ENCODE measurements at places on chromosomes 3 and 15.

DNA sequence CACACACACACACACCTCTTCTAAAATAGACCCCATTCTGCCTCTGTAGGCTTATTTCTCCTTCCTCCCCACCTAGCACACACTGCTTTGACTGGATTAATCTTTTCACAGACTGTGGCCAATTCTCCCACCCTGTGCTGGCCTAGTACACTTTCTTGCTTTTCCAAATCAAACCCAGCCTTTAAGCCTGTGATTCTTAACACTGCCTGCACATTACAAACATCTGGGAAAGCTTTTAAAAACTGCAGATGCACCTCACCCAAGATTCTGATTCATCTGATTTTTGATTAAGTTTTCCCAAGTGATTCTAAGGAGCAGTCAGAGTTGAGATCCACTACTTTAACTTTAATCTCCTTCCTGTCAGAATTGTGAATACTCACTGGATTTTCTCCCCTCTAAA, 12.8 kb downstream of the CSNK1G1 start:
- no peaks in the 10 kb centered on the region for H3K27me3 ChIP-seq
- no peak for DNase-seq
- H3K4me1 ChIP-seq: peaks cover 13% of the 10 kb centered on the region

DNA sequence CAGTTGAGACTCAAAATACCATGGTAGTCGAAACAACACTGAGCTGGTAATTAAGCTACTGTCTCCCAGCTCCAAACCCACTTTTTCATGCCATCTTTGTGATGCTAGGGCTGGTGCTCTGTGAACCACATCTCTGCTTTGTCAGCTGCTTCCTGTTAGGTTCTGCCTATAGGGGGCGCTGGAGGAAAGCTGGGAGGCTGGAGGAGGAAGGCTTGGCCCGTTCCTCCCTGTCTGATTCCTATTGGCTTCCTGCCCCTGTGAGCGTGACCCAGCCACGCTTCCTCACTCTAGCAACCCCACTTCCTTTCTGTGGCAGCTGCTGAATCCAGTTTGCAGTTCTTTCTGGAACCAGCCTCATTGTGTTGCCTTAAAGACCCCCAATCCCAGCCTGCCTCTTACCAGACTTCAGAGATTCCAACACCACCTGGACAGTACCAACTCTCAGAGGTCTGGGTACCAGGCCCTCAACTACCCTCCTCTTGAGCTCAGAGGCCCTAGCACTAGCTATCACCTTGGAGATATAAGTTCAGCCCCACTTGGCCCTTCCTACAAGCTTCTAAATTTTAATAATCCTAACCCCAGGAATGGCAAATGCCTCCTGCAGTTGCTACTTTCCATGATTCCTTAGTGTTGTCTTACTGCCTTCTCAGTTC, 120.9 kb downstream of the ERC2 start:
- no peak overlapping the region for H3K27ac ChIP-seq
- H3K27me3 ChIP-seq: peaks cover 17% of the 10 kb centered on the region
- peak; percentile 42 for DNase-seq
- no peak overlapping the region for H3K4me3 ChIP-seq
- H3K4me1 ChIP-seq: no peaks in the 10 kb centered on the region
- no peaks in the 10 kb centered on the region for H3K36me3 ChIP-seq

DNA sequence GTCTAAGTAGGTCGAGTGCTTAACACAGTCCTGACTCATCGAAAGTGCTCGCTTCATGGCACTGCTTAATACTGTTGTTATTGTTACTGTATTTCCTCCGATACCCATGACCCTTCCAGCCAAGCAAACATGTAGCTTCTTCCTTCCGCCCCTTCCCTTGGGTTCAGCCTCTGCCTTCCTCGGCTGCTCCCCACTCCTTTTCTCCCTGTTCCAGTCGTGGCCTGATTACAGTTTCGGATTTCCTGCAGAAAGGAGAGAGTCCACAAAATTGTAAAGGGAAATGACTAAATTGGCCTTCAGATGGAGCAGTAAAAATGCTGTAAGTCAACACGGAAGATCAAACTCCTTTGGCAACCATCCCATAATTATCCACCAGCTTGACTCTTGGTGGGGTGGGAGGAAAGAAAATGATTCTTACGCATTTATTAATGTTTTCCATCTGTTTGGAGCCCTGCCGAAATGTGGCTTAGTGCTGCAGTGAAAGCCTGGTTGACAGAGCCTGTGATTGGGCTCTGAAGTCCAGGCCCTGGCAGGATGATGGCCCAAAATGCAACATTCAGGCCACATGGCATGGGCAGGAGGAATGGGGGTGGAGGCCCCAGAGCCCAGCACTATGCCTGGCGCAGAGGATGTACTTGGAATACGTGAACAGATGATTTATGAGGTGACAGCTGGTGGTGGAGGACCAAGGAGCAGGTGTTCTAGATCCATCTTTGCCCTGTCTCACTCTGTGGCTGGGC, 37.6 kb downstream of the FAM3D start:
- DNase-seq: no peak
- H3K4me1 ChIP-seq: no peaks in the 10 kb centered on the region
- no peaks in the 10 kb centered on the region for H3K27me3 ChIP-seq
- no peak overlapping the region for H3K27ac ChIP-seq
- no peaks in the 10 kb centered on the region for H3K36me3 ChIP-seq

- no peak overlapping the region for H3K27ac ChIP-seq
- H3K4me1 ChIP-seq: peaks cover 39% of the 10 kb centered on the region
- no peaks in the 10 kb centered on the region for H3K36me3 ChIP-seq
- no peaks in the 10 kb centered on the region for H3K27me3 ChIP-seq
- no peak overlapping the region for H3K4me3 ChIP-seq
- DNase-seq: peak; percentile 10
Measured at GRCh38 chr15:66290518-66290917, 2.9 kb upstream of the DIS3L start.

DNA sequence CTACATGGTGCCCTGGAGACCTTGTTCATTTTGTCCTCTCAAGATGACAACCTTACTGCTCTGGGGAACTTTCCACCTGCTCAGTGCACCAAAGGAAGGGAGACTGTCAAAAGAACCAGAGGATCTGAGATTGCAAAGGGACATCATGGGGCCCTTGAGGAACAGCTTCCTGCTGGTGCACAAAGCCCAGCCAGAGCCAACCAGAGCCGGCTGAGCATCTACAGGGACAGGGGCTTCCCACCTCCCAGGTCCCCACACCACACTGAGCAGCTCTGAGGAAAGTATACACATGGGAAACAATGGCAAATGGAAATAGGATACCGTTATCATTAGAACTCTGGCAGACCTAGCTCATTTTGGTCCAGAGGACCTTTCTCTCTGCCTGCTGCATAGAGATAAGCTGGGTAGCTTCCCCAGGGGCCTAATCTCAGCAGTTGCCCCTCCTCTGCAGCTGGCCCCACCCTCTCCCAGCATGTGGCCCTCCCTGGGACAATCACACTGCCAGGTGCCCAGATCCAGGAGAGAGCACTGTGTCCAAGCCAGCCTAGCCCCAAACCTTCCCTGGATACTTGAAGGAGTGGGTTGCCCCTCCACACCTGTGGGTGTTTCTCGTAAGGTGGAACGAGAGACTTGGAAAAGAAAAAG, 123.4 kb upstream of the PRR20G start:
- H3K4me3 ChIP-seq: no peak overlapping the region
- no peak overlapping the region for H3K27ac ChIP-seq
- H3K4me1 ChIP-seq: no peaks in the 10 kb centered on the region
- no peak for DNase-seq
- H3K27me3 ChIP-seq: peaks cover 25% of the 10 kb centered on the region

- peaks cover 22% of the 10 kb centered on the region for H3K27me3 ChIP-seq
- H3K36me3 ChIP-seq: no peaks in the 10 kb centered on the region
- H3K4me3 ChIP-seq: no peak overlapping the region
- H3K27ac ChIP-seq: no peak overlapping the region
- no peak for DNase-seq
- H3K4me1 ChIP-seq: no peaks in the 10 kb centered on the region
Measured at GRCh38 chr15:29785642-29786041, 36.6 kb downstream of the TJP1 start.

DNA sequence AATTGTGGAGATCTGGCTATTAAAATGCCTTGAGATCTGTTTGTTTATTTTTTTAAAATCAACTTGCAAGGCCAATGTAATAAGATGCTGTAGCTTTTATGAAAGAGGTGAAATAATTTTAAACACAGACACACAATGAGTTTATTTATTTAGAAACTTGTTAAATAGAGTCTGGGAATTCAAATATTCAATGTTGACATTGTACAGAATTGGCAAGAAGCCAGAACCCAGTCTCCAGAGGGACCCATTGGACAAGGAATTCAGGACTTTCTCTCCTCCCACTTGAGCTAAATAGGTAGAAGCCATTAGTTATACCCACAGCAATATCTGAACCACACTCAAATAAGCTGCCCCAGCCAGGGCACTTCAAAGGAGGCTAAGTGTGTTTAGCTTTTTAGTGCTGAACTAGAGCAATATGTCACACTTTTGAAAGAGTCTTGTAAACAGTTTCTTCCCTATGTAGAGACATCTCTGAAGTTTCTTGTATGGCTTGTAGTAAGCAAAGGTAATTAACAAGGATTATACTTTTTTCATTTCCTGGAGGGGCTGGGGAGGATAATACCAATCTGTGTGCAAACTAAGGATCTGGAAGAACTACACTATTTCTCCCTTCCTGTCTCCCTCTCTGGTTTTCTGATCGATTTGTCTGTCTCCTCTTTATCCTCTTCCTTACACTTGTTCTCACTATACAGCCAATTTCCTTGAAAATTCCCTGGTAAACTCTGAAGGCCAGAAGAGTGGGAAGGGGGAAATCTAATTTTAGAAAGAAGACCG, 6.0 kb downstream of the MECOM start:
- peaks cover 64% of the 10 kb centered on the region for H3K27me3 ChIP-seq
- no peak overlapping the region for H3K27ac ChIP-seq
- peaks cover 32% of the 10 kb centered on the region for H3K4me1 ChIP-seq

DNA sequence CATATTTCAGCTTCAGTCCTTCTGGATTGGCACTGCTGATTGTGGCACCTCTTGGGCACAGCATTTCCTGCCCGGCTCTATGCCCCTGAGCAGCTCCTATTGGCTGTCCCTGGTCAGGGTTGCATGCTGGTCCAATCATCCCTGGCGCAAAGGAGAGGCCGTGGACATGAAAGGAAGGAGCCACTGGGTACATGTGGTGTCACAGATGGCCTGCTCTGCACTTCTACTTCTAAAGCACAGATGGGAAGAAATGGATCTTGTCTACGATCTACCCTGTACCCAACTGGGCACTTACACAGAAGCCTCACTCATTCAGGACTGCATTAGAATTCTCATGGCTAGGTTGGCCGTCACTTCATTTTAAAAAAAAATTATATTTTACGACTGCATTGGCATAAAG, 232.5 kb downstream of the SHQ1 start:
- no peak for DNase-seq
- no peaks in the 10 kb centered on the region for H3K27me3 ChIP-seq
- no peak overlapping the region for H3K27ac ChIP-seq

DNA sequence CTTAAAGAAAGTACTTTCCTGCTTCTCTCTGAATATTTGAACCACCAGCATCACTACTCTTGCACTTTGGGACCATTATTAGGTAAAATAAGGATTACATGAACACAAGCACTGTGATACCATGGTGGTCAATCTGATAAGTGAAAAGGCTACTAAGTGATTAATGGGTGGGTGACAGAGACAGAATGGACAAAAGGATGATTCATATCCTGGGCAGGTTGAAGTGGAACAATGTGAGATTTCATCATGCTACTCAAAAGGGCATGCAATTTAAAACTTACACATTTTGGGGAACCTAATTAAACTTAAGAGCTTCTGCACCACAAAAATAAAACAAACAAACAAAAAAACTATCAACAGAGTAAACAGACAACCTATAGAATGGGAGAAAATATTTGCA, 172.0 kb upstream of the CD96 start:
- no peaks in the 10 kb centered on the region for H3K4me1 ChIP-seq
- no peaks in the 10 kb centered on the region for H3K27me3 ChIP-seq
- no peak overlapping the region for H3K4me3 ChIP-seq
- H3K36me3 ChIP-seq: peaks cover 9% of the 10 kb centered on the region
- H3K27ac ChIP-seq: no peak overlapping the region

DNA sequence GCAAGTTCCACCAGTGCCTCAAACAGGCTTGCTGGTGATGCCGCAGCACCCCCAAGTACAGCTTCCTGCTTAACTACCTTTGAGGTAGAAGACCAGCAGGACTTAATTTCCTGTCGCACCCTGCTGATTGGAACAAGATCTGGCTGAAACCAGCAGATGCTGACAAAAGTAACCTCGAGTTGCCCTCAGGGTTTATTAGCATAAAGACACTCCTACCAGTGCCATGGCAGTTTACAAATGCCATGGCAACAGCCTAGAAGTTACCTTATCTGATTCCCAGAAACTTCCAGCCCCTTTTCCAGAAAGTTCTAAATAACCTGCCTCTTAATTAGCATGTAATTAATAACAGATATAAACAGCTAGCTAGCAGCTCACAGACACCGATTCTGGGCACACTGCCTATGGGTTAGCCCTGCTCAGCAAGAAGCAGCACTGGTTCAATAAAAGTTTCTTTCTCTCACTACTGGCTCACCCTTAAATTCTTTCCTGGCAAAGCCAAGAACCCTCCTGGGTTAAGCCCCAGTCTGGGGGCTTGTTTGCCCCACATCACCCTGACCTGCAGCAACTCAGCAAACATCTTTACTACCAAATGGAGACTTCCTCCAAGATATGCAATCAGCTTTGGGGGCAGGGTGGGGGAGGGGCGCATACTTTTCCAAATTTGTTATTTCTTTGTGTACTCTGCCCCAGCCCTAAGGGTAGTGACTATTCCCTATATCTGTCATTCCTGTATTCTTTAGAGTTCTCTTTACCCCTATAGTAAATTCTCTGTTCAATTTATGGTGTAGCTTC, 54.2 kb downstream of the MAP4 start:
- H3K4me1 ChIP-seq: peaks cover 14% of the 10 kb centered on the region
- no peaks in the 10 kb centered on the region for H3K36me3 ChIP-seq
- DNase-seq: no peak
- no peak overlapping the region for H3K27ac ChIP-seq
- H3K27me3 ChIP-seq: no peaks in the 10 kb centered on the region

DNA sequence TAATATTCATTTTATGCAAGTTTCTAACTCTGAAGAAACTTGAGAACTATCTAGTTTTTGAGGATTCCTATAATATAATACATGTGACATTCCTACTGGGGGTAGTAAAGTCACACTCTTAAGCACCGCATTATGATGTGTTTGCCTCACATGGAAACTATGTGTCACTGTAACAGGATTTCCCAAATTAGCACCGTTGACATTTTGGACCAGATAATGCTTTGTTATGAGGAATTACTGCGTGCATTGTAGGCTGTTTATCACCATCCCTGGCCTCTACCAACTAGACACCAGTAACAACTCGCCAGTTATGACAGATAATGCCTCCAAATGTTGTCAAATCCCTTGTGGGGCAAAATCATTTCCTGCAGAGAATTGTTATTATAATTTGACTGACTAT, 267.8 kb downstream of the RAP2B start:
- H3K27me3 ChIP-seq: no peaks in the 10 kb centered on the region
- H3K4me1 ChIP-seq: no peaks in the 10 kb centered on the region
- DNase-seq: no peak

DNA sequence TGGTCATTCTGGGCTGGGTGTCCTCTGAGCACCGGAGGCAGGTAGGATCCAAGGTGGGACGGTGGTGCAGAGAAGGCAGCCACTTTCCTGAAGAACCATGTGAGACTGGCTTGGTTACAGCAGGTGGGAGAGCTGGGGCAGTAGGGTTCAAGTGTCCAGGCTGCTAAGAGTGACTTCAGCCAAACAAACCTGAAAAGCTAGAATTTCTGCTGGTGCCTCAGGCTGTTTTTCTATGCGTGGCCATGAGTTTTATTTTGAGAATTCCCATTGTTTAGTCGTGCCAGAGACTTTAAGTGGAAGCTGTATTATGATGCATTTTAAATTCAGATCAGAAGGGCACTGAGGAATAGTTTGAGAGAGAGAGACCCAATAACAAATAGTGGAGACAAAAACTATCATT, 20.1 kb downstream of the USP13 start:
- H3K36me3 ChIP-seq: peaks cover 1% of the 10 kb centered on the region
- no peaks in the 10 kb centered on the region for H3K27me3 ChIP-seq
- no peaks in the 10 kb centered on the region for H3K4me1 ChIP-seq
- H3K4me3 ChIP-seq: no peak overlapping the region
- H3K27ac ChIP-seq: no peak overlapping the region
